ENCODE measurements at places on chromosomes 13 and 19.

GRCh38 chr13:79527698-79528097, 46.7 kb downstream of the NDFIP2 start:
- DNase-seq: no peak

- no peak for DNase-seq
These were observed 5.5 kb downstream of the RAB11B start for GRCh38 chr19:8395621-8396082.

GRCh38 chr19:11397089-11397610, 13.0 kb upstream of the EPOR start:
- no peak for DNase-seq

- no peak for DNase-seq
These were observed 10.3 kb upstream of the ZNF83 start for GRCh38 chr19:52648336-52649016.

DNA sequence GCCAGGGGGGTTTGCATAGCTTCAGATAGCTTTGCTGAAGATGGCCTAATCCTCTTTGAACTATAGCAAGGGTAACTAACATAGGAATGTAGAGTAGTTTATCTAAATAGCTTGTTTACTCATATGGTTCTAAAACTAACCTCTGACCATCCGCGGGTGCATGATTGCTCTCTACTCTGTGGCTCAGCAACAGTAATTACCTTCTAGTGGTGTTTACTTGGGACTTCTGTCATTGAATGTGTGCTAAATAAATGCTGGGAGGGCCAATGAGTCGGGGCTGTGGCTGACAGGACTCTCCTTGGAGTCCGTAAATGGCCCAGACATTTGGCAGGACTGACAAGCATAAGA, 1461.9 kb downstream of the UQCRFS1 start:
- no peak for DNase-seq

GRCh38 chr13:60794751-60795150, 397.7 kb downstream of the TDRD3 start:
- no peak for DNase-seq

GRCh38 chr13:110232756-110233155, 74.2 kb downstream of the COL4A1 start:
- DNase-seq: no peak

- no peak for DNase-seq
These were observed 446.4 kb downstream of the COG6 start for GRCh38 chr13:40101708-40102359.

GRCh38 chr13:44429311-44429710, 55.7 kb downstream of the SERP2 start:
- no peak for DNase-seq

DNA sequence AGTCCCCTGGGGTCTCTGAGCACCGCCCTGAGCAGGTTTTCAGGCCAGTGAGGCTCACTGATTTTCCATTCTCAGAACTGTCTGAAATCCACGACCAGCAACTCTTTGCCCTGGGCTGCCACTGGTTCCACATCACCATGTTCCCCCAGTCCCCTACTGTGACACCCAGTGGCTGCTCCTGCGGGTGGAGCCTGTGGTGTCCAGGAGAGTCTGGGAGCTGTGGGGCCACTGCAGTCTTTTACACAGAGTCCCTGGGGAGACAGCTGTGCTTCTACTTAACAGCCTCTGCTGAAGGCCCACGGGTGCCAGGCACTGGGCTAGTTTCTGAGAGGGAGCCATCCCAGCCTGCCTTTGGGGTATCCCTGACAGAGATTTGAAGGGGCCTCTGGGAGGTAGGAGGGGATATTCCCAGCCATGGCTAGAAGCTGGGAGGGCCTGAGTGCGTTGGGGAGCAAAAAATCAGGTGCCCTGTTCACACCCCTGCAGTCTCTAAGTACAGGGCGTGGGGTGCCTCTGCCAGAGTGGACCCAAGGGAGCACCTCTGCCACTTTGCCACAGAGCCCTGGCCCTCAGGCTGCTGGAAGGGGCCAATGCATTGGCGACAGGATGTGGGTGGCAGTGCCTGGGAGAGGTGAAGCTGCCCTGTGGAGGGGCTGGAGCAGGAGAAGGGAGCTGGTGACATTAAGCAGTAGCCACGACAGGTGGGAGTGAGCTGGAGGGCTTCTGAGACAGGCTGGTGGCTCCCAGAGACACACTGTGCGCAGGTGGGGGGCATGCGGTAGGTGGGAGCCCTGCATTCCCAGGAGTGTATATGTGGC, 200.2 kb upstream of the ZNF536 start:
- no peak for DNase-seq

GRCh38 chr13:74153316-74153715, 19.1 kb upstream of the KLF12 start:
- no peak for DNase-seq

DNA sequence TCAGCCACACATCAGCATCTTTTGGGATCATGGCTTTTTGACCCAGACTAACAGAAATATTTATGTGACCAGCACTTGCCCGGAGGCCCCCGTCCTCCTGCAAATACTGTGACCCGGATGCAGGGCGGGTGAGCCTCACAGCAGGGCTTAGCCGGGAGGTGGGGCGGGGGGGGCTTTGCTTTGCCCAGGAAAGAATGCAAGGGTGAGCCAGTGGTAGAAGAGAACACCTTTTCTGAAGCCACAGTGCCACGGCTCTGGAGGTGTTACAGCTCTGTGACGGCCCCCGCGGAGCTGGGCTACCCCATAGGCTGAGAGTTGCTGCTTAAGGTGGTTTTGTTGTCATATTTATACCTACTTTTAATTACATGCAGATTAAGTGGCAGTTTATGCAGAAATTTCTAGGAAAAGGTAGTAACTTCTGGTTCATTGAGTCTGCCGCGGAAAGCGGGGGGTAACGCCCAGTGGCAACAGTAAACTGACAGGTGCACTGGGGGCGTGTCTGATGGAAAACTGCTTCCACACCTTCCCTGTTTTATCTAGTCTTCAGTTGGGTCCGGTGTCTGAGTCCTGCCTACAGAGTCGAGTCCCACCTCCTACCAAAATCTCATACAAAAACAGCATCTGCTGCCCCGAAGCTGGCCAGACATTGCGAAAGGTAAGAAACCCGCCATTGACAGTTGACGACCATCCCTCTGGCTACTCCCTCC, 187.9 kb downstream of the TEX29 start:
- DNase-seq: no peak

DNA sequence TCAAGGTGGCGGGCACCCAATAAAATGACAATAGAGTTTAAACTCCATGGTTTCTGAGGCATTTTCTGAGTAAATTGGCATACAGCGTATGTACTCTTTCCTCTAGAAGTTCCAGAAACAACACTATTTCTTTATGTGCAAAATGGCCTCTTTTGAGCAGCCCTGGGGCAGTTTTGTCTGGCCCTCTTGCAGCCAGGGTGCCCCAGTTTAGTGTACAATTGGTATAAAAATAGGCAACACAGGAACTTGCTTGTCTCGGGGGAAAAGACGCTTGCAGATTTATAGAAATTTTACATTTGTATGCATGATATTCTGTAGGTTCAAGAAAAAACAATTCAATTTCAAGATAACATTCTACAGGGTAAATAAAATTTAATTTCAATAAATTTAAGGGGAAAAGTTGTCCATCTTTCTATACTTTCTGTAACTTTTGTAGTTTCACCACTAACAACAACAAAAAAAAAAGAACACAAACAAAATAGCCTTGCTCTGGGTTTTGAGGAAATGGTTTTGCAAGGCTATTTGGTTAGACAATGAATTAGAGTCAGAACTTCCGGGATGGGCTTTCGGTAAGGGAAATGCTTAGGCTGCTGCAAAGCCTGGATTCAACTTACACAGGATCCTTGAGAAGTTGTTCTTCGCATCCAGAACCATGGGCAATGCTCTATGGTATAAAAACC, 45.3 kb downstream of the LRCH1 start:
- no peak for DNase-seq

DNA sequence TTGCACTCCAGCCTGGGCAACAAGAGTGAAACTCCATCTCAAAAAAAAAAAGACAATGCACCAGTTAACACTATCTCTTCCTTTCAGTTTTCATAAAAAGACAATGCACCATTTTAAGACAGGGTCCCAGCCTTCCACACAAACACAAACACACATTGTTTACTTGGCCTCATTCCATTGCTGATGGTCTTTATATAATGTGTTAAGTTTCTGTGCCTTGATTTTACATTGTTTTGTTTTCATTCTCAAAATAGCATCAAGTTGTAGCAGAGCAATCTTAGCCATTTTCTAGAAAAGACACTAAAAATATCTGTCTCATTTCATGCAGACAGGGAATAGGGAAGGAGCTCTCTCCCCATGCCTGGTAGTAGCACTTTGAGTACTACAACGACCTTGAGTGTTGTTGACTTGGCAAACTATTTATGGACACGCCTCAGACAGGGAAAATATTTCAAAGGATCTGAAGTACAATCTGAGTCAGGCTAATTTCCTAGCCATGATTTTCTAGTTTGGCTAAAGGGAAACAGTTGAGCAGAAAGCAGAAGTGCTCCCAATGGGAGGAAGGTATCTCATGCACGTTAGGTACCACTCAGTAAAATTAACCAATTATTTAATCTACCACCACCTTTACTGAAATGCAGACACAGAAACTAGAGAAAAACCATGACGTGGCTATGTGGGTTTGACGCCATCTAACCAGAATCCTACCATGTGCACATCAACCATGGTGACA, 120.6 kb downstream of the ABCC4 start:
- DNase-seq: no peak

DNA sequence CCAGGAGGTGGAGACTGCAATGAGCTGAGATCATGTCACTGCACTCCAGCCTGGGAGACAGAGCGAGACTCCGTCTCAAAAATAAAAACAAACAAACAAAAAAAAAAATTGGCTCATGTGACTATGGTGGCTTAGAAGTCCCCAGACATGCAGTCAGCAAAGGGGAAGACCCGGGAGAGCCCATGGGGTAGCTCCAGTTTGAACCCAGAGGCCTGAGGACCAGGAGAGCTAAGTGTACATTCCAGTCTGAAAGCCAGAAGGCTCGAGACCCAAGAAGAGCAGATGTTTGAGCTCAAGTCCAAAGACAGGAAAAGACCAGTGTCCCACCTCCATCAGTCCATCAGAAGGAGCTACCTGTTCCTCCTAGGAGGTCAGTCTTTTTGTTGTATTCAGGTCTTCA, 175.2 kb downstream of the TSHZ3 start:
- no peak for DNase-seq

- DNase-seq: no peak
These were observed 53.6 kb downstream of the GATAD2A start for GRCh38 chr19:19459073-19459472.

- DNase-seq: no peak
These were observed 118.7 kb downstream of the ATP11A start for GRCh38 chr13:112808377-112809140.

DNA sequence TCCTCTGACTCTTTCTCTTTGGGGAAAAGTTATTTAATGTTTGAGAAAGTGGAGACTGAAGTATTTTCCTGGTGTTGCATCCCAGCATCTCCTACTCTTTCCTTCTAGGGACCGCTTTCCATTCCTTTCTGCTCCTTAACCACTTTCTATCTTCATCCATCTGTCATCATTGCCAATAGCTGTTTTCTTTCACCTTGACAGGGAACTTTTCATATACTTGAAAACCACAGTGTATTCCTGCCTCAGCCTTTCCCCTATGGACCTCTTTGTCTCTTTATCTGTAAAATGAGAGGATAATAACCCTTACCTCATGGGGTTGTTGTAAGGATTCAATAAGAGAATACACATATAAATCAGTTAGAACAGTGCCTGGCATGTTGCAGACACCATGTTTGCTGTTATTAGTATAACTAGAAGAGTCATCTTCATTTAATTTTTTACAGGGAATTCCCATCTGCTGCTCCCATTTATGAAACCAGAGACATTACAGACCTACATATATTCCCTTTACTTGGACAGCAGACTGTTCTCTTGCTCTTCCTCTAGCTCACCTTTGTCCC, 31.8 kb downstream of the LCP1 start:
- no peak for DNase-seq

GRCh38 chr13:102394158-102395053, 7.4 kb downstream of the FGF14 start:
- peak; percentile 19 for DNase-seq

DNA sequence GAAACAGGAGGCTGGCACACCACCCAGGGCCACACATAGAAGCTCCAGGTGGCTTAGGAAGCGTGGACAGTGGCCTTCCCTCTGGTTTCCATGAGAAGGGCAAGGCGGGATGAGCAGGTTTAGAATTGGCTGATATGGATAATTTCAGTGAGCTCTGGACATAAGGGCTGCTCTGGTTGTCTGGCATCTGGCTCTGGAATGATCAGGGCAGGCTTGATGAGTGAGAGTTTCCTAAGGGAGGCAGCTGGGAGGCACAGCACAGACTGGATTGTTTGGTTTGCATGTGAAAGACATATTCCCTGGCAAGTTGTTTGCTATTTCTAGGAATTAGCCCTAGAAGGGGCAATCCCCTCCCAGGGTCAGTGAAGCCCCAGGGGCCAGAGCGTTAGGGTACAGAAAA, 129.5 kb downstream of the ATP8A2 start:
- no peak for DNase-seq

Data from cortex of kidney (tissue), 1 donor.